ENCODE measurements at places on chromosomes 16 and 17.

DNA sequence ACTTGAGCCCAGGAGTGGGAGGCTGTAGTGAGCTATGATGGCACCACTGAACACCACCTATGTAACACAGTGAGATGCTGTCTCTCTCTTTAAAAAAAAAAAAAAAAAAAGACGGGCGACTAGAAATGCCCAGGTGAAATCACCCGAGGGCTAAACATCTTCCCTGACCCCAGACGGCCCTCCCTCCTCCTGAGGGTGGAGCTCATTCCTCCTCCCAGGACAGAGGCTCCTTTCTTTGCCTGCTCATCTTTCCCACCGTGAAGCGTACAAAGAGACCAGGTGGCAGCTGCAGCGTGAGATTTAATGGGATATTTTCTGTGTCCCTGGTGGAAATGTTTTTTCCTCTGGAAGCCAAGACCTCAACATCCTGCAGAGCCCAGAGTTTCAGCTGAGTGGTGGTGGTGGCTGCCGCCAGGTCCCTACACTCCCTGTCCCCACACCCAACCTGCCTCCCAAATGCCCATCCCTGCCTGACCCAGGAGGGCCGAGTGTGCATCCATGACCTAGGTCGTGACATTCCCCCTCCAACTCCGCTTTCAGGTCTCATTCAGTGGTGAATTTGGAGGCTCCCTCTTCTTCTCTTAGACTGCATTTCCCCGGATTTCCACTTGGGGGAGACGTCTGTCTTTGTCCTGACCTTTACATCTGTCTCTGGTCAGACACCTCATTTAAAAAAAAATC is 14.4 kb upstream of the GPRC5B start:
- DNase-seq: peak; percentile 61

GRCh38 chr16:72850853-72851252 is 197.1 kb downstream of the ZFHX3 start:
- no peak for DNase-seq

DNA sequence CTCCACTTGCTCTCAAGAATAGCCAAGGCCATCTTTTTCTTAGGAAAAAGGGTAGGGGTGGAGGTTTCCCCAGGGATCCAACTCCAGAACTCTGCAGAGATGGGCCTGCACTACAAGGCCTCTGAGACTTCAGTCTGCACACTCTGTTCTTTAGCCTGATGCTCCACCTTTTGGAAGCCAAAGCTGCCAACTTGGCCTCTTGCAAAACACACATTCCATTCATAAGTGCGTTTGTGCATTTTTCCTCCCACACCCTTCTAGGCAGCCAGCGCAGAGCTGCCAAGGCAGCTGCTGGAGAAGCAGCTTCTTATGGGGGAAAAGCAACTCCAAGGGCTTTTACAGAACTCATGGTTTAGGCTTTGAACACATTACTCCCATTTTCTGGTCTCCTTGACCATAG is 45.3 kb downstream of the REXO5 start:
- DNase-seq: no peak

- DNase-seq: peak; percentile 67
Observed at GRCh38 chr17:35795007-35795870, at the start of gene MMP28. TSS of gene MMP28 (minus strand) at chr17:35795641. CDS start at chr17:35795377, 264 bp downstream.

GRCh38 chr17:35731239-35731916 is at the start of gene RASL10B:
TSS of gene RASL10B (plus strand) at chr17:35731639. CDS start at chr17:35735185, 3,546 bp downstream.
- peak; percentile 76 for DNase-seq

DNA sequence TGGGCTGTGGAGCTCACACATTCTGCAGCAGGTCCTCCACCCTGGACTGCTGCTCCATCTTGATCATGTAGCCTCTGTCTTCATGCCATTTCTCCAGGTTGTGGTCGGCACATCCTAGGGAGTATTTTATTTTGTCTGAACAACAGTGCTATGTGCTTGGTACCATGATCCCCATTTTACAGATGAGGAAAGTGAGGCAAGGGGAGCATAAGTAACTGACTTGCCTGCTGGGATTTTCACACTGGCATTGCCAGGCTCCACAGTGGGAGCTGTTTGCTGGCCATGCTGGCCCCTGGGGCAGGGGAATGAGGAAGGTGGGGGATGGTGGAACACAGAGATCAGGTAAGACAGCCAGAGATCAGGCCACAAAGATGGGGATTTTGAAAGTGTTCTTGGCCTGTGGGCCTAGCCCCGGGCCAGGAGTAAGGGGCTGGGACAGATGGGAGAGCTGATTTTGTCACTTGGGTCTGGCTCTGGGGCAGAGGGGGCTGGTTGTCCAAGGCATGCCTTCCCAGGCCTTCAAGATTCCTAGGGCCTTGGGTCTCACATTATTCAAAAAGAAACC is 9.3 kb upstream of the ZNF500 start:
- no peak for DNase-seq

GRCh38 chr17:82297280-82297713 is 20.1 kb downstream of the CD7 start:
- peak; percentile 81 for DNase-seq

- DNase-seq: no peak
Observed at GRCh38 chr17:43719578-43719977, 39.0 kb downstream of the SOST start.

- DNase-seq: no peak
Observed at GRCh38 chr17:79615446-79615845, 4.6 kb upstream of the RBFOX3 start.

- DNase-seq: no peak
Observed at GRCh38 chr17:44543213-44543904, 13.9 kb upstream of the FZD2 start.

- no peak for DNase-seq
Observed at GRCh38 chr17:57289130-57289529, 32.8 kb downstream of the MSI2 start.

GRCh38 chr17:30113213-30113612 is 3.4 kb upstream of the NSRP1 start:
- no peak for DNase-seq

GRCh38 chr16:57509231-57509923 is 23.1 kb upstream of the DOK4 start:
- no peak for DNase-seq

DNA sequence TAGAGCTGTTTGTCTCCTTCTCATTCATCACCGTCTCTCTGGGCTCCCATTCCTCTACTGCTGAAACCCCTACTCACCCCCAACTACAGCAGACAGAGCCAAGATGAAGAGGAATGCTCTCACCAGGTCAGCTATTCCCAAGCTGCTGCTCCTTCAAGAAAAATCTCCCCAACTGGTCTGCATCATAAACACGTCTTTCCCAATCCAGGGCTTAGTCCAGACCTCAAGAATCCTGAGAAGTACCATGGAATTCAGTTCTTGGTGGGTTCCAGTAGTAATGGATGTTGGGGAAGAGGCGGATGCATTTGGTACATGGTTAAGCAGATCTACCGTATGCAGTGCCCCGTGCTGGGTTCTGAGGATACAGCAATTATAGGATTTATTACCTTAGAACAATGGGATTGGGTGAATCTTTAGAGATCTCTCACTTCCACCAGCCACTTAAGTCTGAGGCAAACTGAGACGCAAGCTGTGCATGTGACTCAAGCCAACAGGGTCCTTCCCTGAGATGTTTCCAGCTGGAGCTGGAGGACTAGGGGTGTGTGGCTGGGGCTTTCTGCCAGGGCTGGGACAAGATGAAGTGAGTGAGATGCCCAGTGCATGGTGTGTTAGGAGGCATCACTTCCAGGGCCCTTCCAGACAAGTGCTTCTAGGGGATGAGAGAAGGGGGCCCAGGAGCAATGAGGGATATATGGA is 232.7 kb upstream of the CDH5 start:
- DNase-seq: no peak

DNA sequence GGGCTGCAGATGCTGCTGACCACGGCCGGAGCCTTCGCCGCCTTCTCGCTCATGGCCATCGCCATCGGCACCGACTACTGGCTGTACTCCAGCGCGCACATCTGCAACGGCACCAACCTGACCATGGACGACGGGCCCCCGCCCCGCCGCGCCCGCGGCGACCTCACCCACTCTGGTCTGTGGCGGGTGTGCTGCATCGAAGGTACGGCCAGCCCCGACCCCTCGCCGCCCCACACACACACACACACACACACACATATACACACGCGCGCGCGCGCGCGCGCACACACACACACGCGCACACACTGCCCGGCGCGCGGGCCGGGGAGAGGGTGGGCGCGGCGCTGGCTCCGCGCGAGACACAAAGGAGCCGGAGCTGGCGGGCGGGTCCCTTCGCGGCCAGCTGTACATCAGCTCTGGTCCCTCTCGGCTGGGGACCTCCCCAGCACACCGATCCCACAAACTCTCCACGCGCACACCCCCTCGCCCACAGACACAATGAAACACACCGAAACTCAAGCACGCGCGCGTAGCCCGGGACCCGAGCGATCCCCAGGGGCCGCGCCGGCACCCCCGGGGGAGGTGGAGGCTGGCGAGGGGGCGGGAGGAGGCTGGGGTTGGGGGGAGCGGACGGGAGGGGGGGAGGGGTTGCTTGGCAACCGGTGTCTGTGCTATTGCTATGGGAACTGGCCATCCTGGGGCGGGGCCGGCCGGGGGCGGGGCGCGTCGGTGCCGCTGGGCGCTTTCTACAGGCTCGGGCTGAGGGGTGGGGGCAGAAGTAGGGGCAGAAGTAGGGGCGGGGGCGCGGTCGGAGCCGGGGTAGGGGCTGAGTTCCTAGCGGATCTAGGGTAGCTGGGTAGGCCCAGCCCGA is 658 bp downstream of the CACNG4 start:
- DNase-seq: peak; percentile 80

DNA sequence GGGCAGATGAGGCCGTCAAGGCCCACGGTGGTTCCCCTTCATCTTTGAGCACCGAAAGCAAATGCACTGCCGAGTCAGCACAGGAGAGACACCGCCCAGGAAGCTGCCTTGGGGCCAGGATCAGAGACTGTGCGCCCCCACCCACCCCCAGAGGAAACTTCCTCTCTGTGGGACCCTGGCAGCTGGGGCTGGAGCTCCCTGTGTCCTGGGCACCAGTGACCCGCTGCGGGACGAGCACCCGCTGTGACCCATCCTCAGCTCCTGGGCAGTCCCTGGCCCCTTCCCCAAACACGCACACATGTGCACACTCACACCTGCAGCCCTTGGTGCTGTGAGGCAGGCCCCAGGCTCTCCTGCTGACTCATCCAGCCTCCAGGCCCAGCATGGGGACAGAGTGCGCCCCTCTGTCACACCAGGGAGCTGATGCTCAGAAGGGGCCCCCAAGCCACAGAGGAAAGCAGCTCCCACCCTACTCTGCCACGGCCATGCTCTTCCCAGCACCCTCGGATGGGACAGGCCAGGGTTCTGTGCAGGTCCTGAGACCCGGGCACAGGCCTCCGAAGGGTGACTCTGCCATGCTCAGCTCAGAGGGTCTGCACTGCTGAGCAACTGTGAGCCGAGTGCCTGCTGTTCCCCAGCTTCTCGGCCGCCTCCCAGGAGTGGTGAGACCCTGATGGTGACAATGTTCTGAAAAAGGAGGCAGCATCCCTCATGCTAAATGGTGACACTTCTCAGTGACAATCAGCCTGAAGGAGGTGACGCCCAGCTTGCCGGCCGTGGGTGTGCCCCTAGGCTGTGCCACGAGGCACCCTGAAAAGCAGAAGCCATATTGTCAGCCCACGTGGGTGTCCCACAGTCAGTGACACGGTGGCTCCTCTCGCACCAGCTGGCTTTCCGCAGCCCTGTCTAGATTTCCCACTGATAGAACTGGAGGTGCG is 3.6 kb downstream of the PIEZO1 start:
- DNase-seq: peak; percentile 83

GRCh38 chr16:12062343-12063003 is 85.9 kb downstream of the SNX29 start:
- no peak for DNase-seq

GRCh38 chr17:2423271-2423670 is 22.4 kb upstream of the MNT start:
- DNase-seq: no peak

DNA sequence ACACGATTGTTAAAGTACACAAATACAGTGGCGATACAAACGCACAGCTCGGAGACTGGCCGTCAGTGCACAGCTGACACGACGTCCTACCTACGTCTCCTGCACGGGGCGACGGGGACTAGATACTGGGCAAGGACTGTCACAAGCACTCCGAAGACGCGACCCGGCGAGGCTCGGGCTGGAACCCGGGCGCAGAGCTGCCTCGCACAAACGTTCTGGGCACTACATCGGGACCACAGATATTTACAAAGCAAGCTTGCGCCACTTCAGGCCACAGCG is 13.8 kb downstream of the SLC16A3 start:
- no peak for DNase-seq

- peak; percentile 49 for DNase-seq
Observed at GRCh38 chr17:27631411-27631760, 398 bp downstream of the LGALS9 start.
